Lung microvascular endothelial cell (primary cell): ENCODE measurements at places on chromosomes 11 and 22. TPM values are rescaled to one million over a fixed set of nuclear protein-coding genes. Genes with fewer than 3 reads are reported as not detected.

- DNase-seq, result peak; percentile 82
These were observed 60.7 kb downstream of the DBX1 start for GRCh38 chr11:20099527-20099926.

Gene LUZP2
- not detected in 2 replicates for total RNA-seq

GRCh38 chr11:120335908-120336640 lies at the start of gene ARHGEF12:
TSS of gene ARHGEF12 (plus strand) at chr11:120336413. CDS start at chr11:120337244, 831 bp downstream.
- DNase-seq, result peak; percentile 99

GRCh38 chr22:30277547-30278344 lies 11.1 kb upstream of the OSM start:
- no peak for DNase-seq

DNA sequence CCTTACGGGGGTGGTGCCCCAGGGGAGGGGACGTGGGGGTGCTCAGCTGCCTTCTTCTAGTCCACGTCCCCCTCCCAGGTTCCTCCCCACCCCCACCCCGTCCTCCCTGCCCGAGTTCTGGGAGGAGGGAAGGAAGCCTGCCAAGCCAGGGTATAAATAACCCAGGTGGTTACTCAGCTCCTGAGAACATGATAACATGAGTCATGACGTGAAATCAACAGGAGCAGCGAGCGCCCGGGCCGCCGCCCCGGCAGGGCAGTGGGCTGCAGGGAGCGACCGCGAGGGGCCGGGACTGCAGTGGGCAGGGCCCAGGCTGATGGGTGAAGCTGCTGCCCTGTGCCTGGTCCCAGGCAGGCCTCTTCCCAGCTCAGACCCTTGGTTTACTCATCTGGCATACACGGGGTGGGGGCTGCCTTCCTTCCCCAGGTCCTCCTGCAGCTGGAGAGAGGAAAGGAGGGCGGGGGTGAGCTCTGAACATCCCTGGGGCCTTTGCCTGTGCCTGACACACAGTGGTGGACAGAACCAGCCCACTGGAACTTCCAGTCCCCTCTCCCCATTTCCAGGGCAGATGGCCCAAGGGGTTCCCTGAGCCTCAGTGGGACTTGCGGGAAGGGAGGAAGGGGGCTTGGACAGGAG lies 8.8 kb upstream of the PDGFB start:
- DNase-seq, result peak; percentile 76
